ENCODE measurements at places on chromosomes 2 and 18. TPM values are rescaled to one million over a fixed set of nuclear protein-coding genes. Genes with fewer than 3 reads are reported as not detected.

The ASIC4 gene
- total RNA-seq, result 0.30 TPM

The MCFD2 gene
- 163 TPM for total RNA-seq

The ZNF516 gene
- 32.7 TPM for total RNA-seq

The EGR4 gene
- total RNA-seq, result not detected

The ZFP36L2 gene
- total RNA-seq, result 34.3 TPM

The SPP2 gene
- total RNA-seq, result not detected

The IL18R1 gene
- total RNA-seq, result 3.4 TPM

The APCDD1 gene
- total RNA-seq, result not detected

The KCNF1 gene
- 1.0 TPM for total RNA-seq

The CLEC4F gene
- not detected for total RNA-seq

The C2orf76 gene
- 12.7 TPM for total RNA-seq

The TAF4B gene
- 2.8 TPM for total RNA-seq

All from PC-9 (cell line).